Activated CD8-positive, alpha-beta memory T cell treated with anti-CD3 and anti-CD28 coated beads for 24 hours (primary cell): ENCODE measurements at places on chromosomes 2 and 18.

DNA sequence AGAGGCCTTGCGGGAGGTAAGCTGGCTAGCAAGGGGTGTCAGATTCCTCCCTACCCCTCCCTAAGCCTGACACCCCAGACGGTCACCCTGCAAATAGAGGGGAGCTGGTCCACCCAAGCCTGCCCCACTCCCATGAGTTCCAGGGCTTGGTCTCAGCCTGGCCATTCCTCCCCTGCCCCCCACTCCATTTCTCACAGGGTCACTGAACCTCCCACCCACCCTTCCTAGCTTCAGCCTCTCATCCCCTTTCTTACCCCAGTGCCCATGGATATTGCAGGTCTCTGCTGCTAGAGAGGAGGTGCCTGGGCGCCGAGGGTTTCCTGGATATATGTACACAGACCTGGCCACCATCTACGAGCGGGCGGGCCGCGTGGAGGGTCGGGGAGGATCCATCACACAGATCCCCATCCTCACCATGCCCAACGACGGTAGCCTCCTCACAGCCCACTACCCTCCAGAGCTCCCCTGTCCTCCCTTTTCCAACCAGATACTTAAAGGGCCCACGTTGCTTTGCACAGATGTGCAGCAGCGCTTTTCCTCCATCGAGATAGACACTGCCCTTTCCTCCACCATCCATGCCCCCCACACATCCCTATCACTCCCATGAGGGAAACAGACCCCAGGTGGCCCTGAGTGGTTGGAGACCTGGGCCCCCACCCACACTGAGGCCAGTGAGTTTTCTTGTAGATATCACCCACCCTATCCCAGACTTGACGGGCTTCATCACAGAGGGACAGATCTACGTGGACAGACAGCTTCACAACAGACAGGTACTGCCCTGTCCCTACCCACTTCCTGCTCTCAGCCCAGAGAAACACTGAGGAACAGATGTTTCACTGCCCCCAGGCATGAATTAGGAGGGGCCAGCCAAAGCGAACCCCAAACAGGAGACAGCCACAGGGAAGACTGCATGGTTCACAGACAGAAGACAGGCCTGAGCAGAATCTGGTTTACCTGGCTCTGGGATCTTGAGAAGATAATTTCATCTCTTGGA is 15.2 kb upstream of the ANKRD53 start:
- peak; percentile 54 for DNase-seq

GRCh38 chr18:8858888-8859511 is 153.6 kb downstream of the MTCL1 start:
- DNase-seq: no peak

DNA sequence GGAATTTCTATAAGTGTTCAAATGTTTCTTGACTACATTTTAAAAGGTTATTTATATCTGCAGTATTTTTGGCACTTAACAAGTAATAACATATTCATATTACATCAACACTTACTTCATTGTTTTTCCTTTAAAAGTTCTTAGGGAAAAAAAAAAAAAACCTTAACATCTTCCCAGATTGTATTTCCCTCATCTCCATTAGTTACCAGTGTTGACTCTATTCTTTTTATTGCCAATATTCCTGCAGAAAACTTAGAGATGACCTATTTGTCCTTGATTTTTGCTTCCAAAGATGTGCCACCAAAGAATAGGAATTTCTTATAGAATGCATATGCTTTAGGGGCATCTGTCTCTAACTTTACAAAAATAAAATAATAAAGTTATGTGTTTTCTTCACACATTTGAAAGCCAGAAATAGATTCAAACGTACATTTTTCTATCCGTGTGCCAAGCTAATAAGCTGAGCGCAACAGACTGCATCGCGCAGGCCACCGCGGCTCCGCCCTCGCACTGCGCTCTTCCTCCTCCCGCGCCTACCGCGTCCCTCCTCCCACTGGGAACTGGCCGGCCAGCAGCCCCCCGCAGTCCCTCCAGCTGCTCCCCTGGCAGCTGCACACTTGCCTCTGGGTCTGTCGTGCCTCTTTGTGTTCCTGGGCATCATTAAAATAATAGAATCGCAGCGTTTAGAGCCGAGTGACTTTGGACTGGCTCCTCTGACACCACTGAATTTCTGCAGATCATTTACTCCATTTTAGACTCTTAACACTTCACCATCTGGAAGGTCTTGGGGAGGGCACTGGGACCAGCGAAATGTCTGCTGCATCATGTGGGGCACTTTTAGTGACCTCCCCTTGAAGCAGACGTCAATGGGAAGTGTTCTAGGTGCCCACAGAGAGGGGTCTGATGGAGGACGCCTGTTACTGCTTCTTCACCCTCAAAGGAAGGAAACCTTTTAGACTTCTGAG is 21.2 kb upstream of the NAB1 start:
- DNase-seq: peak; percentile 64

DNA sequence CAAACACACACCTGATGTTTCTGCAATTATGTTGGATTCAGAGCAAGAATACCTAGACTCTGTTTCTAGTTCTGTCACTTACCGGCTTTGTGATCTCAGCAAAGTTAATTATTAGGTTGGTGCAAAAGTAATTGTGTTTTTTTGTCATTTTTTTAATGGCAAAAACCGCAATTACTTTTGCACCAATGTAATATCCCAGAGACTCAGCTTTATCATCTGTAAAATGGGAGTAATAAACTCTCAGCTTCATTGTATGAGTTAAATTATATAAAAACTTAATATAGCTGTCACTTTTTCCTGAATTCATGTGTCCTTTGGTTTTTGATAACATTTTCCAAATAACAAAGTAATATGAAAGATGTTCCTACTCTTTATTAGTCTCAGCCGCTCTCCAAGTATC is 251.7 kb downstream of the TRIB2 start:
- DNase-seq: no peak

DNA sequence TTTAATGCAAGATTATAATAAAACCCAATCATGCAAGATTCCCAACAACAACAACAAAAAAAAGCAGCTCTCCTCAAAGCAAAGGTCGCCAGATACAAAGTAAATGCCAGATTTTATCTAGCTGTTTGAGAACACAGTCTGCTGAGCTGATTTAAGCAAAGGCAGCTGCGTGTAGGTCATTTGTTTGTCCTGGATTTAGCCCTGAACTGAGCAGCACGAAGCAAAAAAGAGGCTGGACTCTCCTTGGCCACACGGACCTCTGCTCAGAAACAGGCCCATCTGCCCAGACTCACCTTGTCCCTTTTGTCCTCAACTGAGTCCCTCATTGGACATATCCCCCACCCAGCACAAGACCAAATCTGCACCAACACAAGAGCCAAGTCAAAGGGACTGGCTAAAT is 91.5 kb downstream of the PID1 start:
- no peak for DNase-seq

DNA sequence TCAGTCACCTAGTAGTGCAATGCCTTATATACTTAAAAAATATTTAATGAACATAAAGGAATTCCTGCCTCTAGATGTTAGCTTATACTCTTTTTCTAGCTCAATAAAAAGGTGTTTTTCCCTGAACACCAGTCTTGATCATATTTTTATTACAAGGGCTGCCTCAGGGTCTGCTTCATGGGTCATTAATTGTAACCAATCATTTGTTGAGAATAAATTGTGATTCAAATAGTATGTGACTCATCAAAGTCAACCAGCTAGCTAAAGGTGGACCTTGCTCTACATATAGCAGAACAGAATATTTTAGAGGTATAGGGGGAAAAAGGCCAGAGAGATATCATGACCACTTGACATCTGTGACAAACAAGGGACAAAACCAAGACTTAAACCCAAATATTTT is 114.0 kb downstream of the PIK3C3 start:
- no peak for DNase-seq

DNA sequence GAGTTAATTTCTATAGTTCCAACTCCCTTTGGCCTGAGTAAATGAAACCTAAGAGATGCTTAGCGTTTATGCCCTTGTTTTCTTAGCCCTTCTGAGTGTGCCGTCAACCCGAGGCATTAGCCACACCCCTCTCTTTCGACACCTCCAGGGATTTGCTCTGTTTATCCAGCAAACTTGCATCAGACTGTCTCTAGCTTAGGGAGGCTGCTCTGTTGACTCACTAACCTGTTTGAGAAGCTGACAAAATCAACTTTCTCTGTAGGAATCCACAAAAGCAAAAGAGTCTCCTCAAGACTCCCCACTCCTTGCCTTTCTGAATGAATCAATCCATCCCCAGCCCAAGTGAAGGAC is 317.6 kb downstream of the TNS1 start:
- DNase-seq: no peak

DNA sequence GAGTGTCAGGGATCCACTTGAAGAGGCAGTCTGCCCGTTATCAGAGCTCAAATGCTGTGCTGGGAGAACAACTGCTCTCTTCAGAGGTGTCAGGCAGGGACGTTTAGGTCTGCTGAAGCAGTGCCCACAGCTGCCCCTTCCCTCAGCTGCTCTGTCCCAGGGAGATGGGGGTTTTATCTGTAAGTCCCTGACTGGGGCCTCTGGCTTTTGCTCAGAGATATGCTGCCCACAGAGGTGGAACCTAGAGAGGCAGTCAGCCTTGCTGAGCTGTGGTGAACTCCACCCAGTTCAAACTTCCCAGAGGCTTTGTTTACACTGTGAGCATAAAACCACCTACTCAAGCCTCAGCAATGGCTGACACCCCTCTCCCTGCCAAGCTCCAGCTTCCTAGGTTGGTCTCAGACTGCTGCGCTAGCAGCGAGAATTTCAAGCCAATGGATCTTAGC is 38.1 kb downstream of the PLEK start:
- no peak for DNase-seq

DNA sequence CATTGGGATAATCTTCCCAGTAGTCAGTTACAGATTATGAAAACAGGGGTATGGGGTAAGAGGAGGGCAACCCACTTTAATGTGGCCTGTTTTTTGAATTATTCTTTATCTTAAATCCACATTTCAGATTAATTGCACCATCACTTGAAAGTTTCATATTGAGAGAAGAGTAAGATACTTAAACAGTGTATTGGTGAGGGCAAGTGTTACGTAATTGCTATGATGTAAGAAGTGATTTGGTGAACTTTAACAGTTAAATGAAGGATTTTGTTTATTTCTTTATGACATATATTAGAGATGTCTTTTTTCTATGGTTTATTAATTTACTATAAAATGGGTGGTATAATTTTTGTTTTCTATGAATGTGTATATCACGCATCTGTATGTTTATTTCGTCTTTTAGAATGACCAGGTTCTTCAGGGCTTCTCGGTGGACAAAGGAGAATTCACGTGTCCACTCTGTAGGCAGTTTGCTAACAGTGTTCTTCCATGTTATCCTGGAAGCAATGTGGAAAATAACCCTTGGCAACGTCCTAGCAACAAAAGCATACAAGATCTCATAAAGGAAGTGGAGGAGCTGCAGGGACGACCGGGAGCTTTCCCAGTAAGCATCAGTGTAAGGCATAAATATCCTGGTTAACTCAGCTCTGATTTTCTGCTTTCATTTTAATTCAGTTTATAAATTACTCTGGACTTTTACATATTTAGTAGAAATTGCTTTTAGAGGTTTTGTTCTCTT is 171.2 kb upstream of the MYO3B start:
- no peak for DNase-seq
